BJ (cell line): ENCODE measurements at places on chromosomes 11 and 22. TPM values are rescaled to one million over a fixed set of nuclear protein-coding genes. Genes with fewer than 3 reads are reported as not detected.

DNA sequence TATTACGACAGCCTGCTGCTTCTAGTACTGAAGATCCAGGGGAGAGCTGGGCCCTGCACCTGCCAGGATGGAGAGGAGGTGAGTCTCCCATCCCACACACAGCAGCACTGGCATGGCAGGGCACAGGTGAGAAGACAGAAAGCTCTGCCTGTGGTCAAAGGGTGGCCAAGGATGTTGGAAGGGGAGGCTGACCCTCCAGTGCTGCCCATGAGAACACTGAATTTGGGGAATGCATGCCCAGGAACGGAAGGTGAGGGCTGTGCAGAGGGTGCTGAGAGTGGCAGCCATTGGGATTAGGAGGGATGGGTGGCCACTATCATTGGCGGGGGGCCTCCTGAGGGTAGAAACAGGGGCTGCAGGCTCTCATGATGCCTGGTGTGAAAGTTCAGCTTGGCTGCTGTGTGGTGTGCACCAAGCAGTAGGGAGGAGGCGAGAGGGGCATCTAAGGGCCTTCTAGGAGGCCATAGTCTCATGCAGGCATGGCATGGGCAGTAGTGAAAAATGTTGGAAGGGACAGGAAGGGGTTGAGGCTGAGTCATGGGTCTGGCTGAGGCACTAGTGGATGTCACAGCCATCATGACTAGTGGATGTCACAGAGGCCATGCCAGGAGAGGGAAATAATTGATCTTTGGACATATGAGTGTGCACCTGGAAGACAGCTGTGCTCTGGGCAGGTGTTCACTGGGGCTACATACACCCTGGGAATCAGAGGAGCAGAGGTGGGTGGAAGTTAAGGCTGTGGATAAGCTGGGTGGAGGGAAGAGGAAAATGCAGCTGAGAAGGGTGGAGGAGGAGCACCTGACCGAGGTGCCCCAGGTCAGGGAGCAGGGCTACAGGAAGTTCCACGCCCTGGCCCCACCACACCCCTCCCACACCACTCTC, 2.5 kb upstream of the LRRC74B start:
- no peak for DNase-seq

GRCh38 chr11:67288198-67288451, 978 bp upstream of the ANKRD13D start:
- DNase-seq = no peak

DNA sequence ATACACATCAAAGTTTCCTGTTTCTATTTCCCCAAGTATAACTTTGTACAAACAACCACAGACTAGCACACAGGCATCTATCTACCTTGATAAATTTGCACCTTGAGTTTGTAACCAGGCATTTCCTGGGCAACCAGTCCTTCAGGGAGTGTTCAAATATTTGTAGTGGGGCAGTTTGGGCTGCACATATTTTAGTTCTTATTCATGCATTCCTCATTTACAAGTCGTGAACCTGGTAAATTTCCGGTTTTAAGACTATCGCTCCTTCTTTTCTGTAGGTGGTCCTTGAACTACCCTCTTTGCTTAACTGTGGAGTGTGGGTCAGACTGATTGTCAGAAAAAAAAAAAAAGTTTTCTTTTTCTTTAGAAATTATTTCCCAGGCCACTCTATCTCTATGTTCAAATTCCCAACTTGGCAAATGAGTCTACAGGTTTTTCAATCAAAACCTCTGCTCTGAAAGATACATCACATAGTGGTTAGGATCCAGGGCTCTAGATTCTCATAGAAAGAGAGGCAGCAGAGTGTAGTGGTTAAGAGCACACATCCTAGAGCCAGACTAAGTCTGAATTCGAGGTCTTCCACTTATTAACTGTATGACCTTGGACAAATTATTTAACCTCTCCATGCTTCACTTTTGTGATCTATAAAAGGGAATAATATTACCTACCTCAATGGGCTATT, 201.5 kb downstream of the SOX6 start:
- DNase-seq = no peak

GRCh38 chr11:113667801-113668200, 38.3 kb downstream of the TMPRSS5 start:
- DNase-seq = no peak

DNA sequence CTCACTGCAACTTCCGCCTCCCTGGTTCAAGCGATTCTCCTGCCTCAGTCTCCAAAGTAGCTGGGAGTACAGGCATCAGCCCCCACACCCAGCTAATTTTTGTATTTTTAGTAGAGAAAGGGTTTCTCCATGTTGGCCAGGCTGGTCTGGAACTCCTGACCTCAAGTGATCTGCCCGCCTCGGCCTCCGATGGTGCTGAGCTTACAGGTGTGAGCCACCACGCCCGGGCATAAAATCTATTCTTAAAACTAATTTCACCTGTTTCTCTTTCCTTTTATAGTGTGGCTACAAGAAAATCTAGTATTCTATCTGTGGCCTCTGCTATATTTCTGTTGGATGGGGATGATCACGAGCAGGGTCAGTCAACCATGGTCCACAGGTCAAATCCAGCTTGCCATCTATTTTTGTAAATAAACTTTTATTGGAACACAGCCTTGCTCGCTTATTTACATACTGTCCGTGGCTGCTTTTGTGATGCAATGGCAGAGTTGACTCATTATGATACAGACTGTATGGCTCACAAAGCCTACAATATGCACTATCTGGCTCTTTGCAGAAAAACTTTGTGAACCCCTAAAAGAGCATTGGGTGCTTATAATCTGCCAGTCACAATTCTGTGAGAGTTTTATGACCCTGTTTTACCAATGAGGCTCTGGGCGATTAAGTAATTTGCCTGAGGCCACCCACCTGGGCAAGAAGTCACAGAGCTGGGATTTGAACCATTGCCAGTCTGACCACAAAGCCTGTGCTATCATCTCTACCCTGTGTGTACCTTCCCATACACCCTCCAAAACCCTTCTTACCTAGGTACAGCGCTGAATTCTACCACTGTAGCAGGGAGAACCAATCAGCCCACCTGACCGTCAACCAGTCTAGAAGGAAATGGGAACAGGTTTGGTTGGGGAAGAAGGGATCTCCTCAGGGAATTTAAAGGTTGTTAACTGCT, 28.3 kb downstream of the SLC1A2 start:
- no peak for DNase-seq

GRCh38 chr11:59761993-59762392, 6.8 kb downstream of the STX3 start:
- DNase-seq = no peak

- DNase-seq = peak; percentile 46
These were observed 261.6 kb upstream of the CADM1 start for GRCh38 chr11:115765803-115766239.

- no peak for DNase-seq
These were observed 44.1 kb upstream of the TP53I11 start for GRCh38 chr11:44994753-44995152.

DNA sequence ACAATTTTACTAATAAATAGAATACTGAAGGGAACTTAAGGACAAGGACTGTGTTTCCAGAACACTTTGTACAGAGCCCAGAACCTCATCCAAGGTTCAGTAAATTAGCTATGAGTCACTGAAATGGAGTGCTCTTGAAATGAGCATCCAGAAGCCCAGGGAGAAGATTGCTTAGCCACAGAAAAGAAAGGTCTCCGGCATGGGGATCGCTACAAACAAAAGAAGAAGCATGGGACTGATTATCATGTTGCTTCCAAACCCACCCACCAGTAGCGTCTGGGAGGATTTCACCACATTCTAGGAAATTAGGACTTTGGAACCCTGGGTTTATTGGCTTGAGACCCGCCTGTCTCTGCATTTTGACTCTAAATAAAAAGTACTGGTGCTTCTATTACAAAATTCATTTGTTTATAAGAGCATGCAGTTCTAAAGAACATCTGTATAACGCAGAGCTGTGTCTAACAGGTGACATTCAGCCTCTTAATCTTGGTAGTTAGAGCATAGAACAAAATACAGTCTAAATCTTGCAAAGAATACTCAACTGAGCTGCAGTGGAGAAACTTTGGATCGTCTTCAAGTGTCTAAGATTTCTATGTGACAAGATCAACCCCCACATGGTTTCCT, 35.9 kb upstream of the SESN3 start:
- DNase-seq = no peak

DNA sequence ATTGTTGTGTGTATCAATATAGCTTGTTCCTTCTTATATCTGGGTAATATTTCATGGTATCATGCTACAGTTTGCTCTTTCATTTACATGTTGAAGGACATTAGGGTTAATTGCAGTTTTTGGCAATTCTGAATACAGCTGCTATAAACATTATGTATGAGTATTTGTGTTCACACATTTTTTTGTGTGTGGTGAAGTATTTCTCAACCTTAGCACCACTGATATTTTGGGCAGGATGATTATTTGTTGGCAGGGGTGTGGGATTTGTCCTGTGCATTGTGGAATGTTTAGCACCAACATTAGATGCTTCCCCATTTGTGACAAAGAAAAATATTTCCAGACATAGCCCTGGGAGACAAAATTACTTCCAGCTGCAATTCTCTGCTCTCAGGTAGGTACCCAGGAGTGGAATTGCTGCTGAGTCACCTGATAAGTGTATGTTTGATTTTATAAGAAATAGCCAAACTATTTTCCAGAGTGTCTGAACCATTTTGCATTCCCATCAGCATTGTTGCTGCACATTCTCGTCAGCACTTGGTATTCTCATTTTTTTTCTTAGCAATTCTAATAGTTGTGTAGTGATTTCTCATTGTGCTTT, 128.2 kb downstream of the SNX19 start:
- DNase-seq = no peak

GRCh38 chr11:96246718-96247552, 96.1 kb downstream of the MAML2 start:
- no peak for DNase-seq

Gene GUCY1A2
- polyA plus RNA-seq = 0.53 and 1.2 TPM in 2 replicates

Gene CSNK2A3
- 0.91 and 1.3 TPM in 2 replicates for polyA plus RNA-seq

Gene MRGPRF
- 13.8 and 24.4 TPM in 2 replicates for polyA plus RNA-seq

Gene KBTBD3
- polyA plus RNA-seq = 1.2 and 7.4 TPM in 2 replicates
